ENCODE measurements at places on chromosomes 2 and 18. TPM values are rescaled to one million over a fixed set of nuclear protein-coding genes. Genes with fewer than 3 reads are reported as not detected.
A peak's percentile ranks its signal among the peaks of the same experiment; 100 is the strongest.

DNA sequence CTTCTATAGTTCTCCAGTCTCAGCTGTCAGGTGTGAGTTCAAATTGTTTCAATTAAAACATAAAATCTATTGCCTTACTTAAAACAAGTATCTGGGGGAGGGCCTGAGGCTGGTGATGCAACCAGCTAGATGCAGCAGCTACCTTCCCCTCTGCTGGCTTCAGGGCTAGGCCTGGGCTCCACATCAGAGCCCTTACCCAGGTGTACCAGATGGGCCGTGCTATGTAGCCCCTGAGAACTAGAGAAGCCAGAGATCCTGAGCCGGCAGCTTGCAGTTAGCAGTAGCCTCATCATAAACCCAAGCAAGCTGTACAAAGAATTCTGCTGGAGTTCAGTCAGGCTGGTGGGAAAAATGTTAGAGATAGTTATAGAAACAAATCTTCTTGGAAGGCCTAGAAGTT, 97.7 kb upstream of the ACAA2 start:
- H3K4me1 ChIP-seq: no peaks in the 10 kb centered on the region
- H3K36me3 ChIP-seq: no peaks in the 10 kb centered on the region
- DNase-seq: no peak
- no peak overlapping the region for H3K27ac ChIP-seq
- H3K4me3 ChIP-seq: no peak overlapping the region

The GKN2 gene
- not detected for total RNA-seq

The GNAL gene
- 0.11 TPM for total RNA-seq

DNA sequence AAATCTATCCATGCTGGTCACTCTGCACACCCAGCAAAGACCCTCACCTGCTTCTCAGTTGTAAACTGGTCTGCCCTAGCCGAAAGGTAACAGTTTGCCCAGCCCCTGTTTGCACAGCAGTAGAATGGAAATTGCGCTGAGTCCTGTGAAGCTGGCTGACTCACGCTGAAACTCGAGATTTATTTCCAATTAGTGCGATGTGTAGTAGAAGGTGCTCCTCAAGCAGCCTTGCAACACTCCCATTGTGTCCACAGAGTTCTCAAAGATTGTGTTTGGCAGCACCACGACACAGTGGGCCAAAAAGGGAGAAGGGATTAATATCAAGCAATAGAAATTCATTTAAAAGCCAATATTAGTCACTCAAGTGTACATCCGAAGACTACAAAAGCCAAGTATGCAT, 21.7 kb upstream of the APCDD1 start:
- DNase-seq: no peak
- H3K27ac ChIP-seq: no peak overlapping the region
- peaks cover 4% of the 10 kb centered on the region for H3K27me3 ChIP-seq
- H3K4me3 ChIP-seq: no peak overlapping the region
- no peaks in the 10 kb centered on the region for H3K36me3 ChIP-seq
- no peaks in the 10 kb centered on the region for H3K4me1 ChIP-seq

The RGPD5 gene
- total RNA-seq: 283 TPM

The BOK gene
- not detected for total RNA-seq

The NFE2L2 gene
- 53.3 TPM for total RNA-seq

GRCh38 chr18:22705328-22705727, 227.8 kb upstream of the RBBP8 start:
- DNase-seq: no peak
- H3K27me3 ChIP-seq: peaks cover 5% of the 10 kb centered on the region
- no peak overlapping the region for H3K4me3 ChIP-seq
- no peaks in the 10 kb centered on the region for H3K4me1 ChIP-seq
- H3K27ac ChIP-seq: no peak overlapping the region

DNA sequence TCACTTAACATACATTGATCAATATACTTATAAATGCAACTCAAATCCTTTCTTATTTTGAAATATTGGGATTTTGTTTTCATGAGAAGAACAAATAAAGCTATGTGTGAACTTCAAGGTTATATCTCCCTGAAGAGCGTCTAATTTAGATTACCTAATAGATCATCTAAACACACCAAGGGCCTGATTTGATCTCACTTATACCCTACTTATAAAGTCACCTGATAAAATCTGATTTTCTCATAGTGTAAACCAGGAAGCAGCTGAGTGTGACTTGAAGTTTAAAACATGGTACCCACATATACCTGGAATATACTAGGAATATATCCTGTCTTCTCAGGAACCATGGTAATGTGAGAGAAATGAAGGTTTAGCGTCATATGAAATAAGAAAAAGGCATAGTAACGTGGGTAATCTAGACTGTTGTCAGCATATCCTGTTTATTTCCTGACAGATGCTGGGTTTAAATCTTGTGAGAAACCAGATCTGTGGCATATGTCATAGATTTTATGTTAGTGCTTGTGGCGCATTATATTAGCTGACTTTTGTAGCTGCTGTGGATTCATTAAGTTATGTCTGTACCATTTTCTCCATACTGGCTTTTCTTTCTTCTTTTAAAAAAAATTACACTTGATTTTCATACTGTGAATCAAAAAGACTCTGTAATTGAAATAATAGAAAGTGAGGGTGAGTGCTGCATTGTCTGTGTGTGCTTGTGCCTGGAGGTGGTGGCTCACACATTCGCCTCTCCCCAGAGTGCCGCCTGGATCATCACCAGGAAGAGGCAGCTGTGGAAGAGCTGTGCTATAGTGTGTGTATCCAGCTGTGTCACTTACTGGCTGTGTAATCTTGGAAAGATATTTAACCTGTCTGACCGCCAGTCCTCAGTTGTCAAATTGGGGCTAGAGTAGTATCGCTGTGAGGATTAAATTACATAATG, 164.0 kb downstream of the MYO3B start:
- peak; percentile 4 for DNase-seq
- no peaks in the 10 kb centered on the region for H3K36me3 ChIP-seq

The RAB12 gene
- 20.1 TPM for total RNA-seq

DNA sequence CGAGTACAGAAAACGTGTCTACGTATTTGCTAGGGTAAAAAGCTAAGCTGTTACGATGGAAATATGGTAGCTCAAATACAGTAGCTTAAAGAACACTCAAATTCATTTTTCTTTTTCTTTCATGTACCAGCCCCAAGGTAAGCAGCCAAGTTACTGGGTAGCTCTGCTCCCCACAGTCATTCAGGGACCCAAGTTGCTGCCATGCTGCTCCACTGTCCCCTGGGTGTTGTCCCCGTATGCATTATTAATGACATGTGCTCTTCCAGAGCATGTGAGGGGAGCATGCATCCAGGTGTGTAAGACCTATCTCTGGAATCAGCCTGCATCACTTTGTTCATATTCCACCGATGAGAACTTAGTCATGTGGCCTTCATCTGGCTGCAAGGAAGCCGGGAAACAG, 105.1 kb upstream of the SP3 start:
- no peaks in the 10 kb centered on the region for H3K4me1 ChIP-seq
- H3K27ac ChIP-seq: no peak overlapping the region
- H3K36me3 ChIP-seq: no peaks in the 10 kb centered on the region
- no peak overlapping the region for H3K4me3 ChIP-seq
- H3K27me3 ChIP-seq: no peaks in the 10 kb centered on the region
- DNase-seq: no peak

GRCh38 chr2:65992198-65992554, 442.7 kb upstream of the MEIS1 start:
- H3K27ac ChIP-seq: no peak overlapping the region
- no peaks in the 10 kb centered on the region for H3K36me3 ChIP-seq
- no peak overlapping the region for H3K4me3 ChIP-seq
- no peaks in the 10 kb centered on the region for H3K4me1 ChIP-seq
- no peaks in the 10 kb centered on the region for H3K27me3 ChIP-seq

The CPO gene
- total RNA-seq: not detected

DNA sequence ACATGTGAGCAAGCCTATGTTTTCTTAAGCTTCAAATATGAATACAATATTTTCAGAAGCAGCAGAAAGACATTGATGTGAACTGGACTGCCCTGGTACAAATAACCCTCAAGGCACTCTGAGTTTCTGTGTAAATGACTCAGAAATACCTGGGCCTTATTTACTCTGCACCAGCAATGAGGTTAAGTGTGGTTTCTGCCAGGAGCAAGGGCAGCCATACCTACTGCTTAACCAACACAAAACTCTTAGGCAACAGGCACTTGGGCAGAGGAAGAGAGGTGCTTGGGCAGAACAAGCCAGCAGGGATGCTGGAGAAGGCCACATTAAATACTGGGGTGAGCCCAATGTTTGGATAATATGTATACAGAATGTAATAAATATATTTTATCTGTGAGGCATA, 29.4 kb upstream of the ARL5A start:
- no peaks in the 10 kb centered on the region for H3K4me1 ChIP-seq
- no peaks in the 10 kb centered on the region for H3K36me3 ChIP-seq
- no peaks in the 10 kb centered on the region for H3K27me3 ChIP-seq
- DNase-seq: no peak
- H3K4me3 ChIP-seq: no peak overlapping the region

The TNS1 gene
- total RNA-seq: 0.34 TPM

Measured in CD4-positive, alpha-beta T cell (primary cell).